ENCODE measurements at places on chromosomes 2 and 18.

DNA sequence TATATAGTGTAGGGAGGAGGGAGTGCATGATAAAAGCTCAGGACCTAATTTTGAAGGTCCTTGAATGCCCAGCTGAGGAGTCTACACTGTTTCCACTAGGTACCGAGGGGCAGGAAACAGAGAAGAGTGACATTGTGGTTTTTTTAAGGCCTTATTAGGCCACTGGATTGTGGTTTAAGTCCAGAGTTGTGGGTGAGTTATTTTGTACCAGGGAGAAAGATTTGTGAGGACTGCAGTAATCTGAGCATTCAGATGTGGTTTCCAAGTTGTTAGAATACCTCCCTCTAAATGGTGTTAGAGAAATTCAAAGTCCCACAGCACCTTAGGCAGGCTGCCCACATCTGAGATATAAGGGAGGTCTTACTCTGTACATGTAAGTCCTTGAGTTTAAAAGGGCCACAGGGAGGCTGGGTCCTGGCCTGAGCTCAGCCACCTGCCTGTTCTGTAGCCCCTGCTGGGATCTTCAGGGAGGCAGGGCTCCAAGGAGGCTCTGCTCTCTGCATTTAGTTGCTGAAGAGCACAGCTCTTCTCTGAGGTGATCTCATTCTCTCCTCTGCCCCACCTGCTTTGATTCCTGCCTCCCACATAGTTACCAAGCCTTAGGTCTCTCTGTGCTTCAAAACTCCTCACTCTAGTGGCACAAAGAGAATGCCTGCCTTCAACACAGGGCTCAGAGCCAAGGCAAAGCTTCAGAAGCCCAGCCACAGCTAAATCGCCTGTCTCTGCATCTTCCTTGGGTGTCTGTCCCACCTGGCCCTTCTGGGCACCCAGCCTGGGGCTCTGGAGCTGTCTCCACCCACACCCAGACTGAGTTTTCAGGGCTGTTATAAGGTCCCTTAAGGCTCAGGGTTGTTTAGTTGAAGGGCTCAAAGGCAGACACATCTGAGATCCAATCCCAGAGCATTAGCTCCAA lies 88.1 kb downstream of the VSNL1 start:
- no peak for DNase-seq

DNA sequence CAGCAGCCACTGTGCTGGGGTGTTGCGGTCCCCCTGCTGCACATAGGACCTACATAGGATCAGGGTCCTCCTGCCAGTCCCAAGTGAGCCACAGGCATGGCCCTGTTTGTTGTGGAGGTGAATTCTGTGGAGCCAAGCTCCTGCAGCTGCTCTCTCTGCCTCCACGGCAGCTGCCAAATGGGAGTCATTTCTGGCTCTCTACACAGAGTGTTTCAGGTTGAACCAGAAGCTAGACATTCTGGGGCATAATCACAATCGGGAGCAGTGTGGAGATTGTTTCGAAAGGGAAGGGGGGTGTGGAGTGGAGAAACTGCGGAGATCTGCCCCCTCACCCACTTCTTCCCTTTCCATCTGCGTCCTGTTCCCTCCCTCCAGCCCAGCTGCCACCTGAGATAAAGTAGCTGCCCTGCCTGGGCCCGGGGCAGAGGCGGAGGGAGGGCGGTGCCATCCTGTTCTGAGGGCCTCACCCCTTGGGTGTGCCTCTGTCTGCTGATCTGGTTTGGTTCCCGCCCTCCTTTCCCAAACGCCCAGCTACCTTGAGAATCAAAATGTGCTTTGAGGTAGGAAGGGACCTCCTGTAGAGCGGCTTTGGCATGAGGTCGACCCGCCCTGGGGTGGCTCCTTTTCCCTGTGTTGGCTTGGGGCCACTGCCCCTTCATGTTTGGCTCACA lies 139.4 kb downstream of the WDSUB1 start:
- DNase-seq = no peak

- DNase-seq = no peak
These were observed 76.0 kb upstream of the CTDP1 start for GRCh38 chr18:79603321-79604204.

DNA sequence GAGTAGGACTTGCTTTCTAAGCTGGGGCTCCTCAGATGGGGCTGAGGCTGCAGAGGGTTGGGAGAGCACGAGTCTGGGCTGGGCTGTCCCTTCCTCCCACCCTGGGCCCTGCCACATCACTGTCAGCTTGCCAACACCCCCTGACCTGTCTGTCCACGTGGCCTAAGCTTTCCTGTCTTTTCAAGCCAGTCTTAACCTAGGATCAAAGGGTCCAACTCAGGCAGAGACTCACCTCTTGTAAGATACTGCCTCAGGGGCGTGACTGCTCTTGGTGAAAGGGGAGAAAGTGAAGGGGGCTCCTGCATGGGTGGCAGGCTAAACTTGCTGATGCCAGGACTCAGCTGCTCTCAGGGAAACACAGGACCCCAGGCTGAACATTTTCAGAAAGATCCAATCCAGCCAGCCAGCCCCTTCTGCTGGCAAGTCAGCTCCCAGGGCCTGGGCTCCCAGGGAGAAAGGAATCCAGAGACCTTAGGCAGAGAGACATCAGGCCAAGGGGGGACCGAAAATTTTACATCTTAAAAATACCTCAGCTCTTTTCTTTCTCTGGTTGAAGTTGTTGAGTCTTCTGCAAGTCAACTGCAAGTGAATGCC lies 144.2 kb upstream of the ID2 start:
- DNase-seq = no peak

DNA sequence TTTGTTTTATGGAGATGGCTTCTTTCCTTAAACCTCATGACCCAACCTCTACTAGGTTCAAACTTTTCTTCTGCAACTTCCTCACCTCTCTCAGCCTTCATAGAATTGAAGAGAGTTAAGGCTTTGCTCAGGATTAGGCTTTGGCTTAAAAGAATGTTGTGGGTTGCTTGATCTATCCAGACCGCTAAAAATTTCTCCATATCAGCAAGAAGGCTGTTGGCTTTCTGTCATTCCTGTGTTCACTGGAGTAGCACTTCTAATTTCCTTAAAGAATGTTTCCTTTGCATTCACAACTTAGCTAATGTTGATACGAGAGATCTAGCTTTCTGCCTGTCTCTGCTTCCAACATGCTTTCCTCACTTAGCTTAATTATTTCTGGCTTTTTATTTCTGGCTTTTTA lies 58.1 kb upstream of the KYNU start:
- no peak for DNase-seq

DNA sequence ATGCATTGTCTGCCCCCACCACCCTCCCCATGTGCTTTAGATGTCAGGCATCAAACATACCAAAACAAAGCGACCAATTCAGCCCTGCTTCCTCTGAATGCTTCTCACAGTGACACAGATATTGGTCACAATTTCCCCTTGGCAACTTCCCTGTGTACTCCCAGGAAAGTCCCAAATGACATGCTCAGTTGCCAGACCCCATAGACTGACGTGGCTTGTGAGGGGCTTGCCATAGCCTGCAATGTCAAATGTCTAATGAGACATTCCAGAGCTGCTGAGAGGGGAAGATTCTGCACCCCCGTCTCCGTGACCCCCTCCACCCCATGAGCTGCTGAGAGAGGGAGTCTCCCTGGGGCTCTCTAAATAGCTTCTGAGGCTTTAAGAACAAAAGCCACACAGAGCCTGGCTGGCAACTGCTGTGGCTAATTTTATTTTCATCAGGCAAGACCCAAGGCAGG lies 47.3 kb downstream of the RFTN2 start:
- DNase-seq = no peak

DNA sequence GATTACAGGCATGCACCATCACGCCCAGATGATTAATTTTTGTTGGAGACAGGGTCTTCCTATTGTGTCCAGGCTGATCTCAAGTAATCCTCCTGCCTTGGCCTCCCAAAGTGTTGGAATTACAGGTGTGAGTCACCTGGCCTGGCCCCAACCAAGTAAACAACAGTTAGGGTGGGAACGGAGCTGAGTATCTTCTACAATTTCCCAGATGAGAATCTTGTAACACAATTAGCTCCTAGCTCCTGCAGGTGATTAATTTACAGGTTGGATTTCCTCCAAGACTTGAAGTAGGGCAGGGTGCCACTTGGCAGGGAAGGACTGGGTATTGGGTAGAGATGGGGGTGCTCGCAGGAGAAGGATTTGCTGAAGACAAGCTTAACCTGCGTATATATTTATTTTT lies 17.8 kb downstream of the NLRC4 start:
- no peak for DNase-seq

DNA sequence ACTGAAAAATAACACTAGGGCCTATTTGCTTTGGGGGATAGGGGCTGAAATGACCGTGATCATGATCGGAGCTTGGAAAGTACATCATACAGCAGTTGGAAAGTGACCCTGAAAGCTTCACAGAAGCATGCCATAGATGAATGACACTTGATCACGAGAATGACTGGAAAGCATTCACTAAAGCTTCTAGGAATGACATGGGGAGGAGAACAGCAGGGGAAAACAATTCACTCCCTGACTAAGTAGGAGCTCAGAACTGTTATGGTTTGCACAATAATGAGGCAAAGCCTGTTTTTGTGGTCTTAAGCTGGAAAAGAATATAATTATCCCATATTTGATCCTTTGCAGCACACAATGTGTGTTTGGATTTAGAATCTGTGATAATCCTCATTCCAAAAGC lies 237.5 kb downstream of the NOL4 start:
- DNase-seq = no peak

GRCh38 chr2:214035091-214035852 lies 375.6 kb upstream of the VWC2L start:
- no peak for DNase-seq

- DNase-seq = no peak
These were observed 304.7 kb upstream of the SYT4 start for GRCh38 chr18:43581936-43582519.

- no peak for DNase-seq
These were observed 351.7 kb upstream of the MYT1L start for GRCh38 chr2:2682700-2683342.

DNA sequence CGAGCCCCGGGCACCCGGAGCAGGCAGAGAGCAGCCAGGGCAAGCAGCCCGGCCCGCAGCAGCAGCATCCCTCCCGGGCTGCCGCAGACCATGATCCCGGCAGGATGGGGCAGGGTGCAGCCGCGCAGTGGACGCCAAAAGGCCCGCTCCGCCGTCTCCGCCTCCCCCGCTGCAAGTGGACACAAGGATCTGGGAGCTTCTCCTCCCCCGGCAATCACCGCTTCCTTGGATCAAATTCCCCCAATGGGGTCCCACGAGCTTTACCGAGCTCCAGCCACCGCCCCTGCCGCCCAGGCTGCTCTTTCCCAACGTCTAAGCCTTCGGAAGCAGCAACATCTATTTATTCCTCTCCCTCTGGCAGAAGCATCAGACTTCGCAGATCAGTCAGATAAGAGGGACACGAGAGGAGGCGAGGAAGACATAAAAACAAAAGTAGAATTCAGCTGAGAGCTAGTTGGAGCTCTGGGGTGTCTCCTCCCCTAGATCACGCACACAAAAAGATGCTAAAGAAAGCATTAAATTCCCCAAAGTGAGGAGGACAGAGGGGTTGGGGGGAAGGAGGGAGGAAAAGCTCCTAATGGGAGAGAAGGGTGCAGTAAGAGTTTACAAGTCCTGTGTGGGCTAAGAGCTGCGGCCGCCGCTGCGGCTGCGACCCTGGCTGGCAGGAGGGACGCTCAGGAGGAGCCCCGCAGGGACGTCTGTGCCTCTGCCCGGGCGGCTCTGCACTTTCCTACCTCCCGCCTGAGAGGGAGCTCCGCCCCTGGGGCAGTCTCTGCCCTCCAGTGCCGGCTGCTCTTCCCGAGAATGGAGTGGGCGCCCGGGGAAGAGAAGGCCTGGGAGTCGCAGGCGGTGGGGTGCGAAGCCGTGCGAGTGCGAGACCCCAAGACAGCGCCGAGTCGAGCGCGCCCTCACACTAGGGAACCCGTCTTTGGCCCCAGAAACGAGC lies at the start of gene FRZB:
Gene FRZB, minus strand, starts transcription at position 177 of the 946 bp plus-strand sequence. Its CDS starts 85 bp downstream, at position 92.
- no peak for DNase-seq

- no peak for DNase-seq
These were observed 78.1 kb upstream of the NPAS2 start for GRCh38 chr2:100741880-100742276.

- DNase-seq = no peak
These were observed 293.2 kb upstream of the ZNF804A start for GRCh38 chr2:184305105-184305504.

GRCh38 chr18:63994783-63995399 lies 25.0 kb downstream of the SERPINB8 start:
- no peak for DNase-seq

DNA sequence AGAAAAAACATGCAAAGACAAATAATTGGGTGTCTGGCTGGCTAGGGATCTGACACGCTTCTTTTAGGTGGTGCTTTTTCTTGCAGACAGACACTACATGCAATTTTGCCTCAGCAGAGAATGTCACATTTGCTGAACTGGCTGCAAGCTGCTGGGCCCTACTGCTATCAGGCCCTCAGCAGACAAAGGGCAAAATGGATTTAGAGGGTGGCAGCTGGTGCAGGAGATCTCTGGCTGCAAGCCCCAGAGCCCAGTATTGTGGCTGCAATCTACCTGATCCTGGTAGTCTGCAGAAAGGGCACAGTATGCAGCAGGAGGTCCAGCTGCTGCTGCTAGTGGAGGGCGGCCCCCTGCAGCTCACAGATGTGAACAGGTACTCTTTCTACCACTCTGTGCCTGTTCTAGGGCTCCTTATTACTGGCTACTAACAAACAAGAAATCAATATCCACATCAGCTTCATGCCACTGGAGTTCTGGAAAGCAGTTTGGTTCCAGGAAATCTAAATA lies 796.7 kb upstream of the CELF4 start:
- DNase-seq = no peak

DNA sequence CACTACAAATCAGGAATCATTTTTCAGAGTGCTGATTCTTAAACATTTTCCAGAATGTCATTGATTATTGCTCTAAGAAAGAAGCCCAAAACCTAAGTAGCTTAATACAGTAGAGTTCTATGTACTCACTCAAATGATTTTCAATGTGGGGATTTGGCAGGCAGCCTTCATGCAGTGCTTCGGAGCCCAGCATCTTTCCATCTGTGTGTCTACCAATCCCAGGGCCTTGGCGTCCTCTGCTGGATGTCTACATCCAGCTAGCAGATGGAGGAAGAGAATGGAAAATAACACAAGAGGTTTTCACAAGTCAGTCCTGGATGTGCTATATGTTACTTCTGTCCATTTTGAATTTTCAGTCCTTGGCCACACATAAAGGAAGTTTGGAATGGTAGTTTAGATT lies 151.8 kb downstream of the RDH14 start:
- no peak for DNase-seq

GRCh38 chr2:189959450-189959849 lies 103.1 kb downstream of the MSTN start:
- no peak for DNase-seq

DNA sequence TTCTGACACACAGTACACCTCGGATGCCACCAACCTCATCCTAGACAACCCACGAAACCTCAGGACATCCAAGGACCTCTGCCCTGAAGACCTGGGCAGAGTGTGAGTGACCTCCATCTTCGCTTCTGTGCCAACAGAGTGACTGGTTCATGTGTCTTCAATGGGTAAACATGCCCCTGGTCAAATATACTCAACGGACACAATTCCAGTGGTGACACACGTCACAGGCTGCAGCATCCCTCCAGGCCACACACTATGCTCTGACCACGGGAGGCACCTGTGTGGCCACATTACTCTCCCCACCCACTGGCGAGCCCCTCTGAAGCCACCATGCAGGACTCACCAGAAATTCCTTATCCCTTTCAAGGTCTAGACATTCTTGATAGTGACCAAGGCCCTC lies 85.2 kb downstream of the GALR1 start:
- no peak for DNase-seq

All from AG04449 (cell line).